ENCODE measurements at places on chromosomes 7 and 10.

- no peak for DNase-seq
These were observed 22.5 kb upstream of the HIBADH start for GRCh38 chr7:27685209-27685608.

DNA sequence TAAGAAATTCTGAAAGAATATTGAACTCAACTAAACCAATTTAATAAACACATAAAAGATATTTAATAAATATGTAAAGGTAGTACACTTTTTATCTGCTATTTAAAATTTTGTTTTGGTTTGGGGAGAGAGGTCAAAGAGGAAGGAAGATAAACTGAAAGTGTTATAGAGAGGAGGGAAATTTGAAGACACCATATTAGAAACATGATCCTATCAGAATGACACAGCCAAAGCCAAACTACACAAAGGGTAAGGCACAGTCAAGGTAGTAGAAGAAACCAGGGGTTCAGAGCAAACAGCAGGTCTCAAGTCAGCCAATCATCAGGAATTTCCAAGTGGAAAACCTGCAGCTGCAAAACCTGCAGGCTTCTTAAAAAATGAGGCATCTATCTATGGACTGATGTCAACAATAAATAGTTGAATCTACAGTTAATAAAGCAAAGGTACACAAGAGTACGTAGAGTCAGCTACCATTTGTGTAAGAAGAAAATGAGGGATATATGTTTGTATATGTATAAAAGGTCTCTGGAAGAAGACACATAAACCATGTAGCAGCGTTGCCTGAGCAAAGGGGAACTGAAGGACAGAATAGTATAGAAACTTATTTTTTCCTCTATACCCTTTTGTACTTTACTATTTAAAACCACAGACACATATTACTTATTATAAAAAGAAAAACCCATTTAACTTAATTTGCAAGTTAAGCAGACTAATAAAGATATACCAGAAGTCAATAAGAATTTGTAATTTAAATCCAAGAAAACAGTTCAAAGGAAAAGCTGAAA is 10.0 kb downstream of the ZNF800 start:
- DNase-seq = no peak

DNA sequence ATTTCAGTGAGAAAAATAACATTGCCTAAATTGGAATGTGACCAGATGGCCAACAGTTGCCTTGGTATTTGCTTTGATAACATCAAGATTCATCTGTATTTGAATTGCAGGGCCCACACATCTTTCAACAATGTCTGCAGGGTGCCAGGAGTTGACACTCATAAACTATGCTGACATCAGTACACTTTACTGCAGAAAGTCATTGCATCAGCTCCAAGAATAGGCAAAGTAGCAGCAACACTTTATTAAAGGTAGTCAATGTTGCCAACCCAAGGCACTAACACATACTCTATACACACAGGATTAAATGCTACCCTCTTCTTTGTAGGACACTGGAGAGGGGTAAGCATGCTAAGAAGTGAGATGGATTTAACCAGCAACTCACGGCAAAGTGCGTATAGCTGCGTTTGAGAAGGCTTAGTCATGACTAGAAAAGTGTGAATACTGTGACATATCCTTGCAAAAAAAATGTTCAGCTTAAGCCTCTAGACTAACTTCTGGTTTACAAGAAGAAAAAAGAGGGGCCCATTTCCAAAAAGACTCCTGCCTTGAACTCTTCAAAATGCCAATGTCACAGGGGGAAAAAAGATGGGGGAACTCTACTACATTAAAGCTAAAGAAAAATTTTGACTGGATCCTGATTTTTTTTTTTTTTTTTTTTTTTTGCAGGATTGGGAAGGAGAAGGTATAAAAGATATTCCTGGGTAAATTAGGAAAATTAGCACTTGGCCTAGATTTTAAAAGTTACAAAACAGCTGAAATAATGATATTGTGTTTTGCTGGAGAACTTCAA is 2.2 kb downstream of the BBIP1 start:
- no peak for DNase-seq

- peak; percentile 85 for DNase-seq
These were observed at the start of gene HMX3 for GRCh38 chr10:123135415-123136141. Gene HMX3, plus strand, starts transcription at chr10:123135970. Its CDS starts 81 bp downstream, at chr10:123136051.

GRCh38 chr7:7207876-7208275 is 25.5 kb downstream of the C1GALT1 start:
- no peak for DNase-seq

GRCh38 chr10:76218035-76218434 is 786.6 kb downstream of the LRMDA start:
- DNase-seq = no peak

- no peak for DNase-seq
These were observed 72.8 kb upstream of the PPIF start for GRCh38 chr10:79274279-79275104.

DNA sequence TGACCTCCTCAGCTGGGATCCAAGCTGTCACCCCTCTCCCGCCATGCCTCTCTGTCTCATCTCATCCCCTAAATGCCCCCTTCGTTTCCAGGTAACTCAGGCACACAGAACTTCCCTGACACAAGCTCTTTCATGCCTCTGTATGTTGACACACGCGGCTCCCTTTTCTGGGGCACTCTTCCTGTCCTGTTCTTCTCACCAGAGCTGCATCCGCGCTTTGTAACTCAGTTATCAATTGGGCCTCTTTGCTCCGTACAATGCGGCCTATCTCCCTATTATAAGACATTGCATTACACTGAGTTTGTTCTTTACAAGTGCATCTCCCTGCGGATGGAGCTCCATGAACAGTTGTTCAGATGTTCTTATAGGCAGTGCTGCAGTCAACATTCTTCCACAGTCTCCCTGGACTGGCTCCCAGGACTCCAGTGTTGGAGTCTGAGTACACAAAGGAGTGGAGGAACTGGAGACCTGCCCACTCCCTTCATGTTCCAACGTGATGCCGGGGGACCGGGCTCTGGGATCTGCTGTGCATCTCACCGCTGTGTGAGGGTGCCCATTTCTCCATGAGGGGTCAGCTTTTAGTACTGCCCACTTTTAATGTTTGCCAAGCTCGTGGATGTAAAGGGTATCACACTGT is 56.9 kb upstream of the TNS3 start:
- no peak for DNase-seq

DNA sequence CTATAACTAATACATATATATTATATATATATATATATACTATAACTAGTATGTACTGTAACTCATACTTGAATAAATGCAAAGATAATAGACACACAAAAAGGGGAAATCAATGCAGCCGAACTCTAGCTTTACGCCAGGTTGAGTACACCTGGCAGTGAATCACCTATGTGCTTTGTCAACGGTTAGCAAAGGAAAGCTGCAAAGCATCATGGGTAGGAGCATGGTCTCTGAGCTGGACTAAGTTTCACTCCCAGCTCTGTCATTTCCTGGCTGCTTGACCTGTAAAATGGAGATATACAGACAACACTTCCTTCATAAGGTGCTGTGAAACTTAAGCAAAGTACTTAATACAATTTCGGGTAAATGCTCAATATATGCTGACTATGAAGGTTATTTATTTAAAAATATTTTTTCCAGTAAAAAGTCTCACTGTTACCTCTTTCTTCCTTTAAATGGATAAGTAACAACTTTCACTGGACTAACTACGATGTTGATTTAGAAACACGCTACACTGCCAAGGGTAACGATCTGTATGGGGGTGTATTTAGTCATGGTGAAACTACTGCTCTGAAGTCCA is 61.7 kb upstream of the ITGA8 start:
- DNase-seq = no peak

DNA sequence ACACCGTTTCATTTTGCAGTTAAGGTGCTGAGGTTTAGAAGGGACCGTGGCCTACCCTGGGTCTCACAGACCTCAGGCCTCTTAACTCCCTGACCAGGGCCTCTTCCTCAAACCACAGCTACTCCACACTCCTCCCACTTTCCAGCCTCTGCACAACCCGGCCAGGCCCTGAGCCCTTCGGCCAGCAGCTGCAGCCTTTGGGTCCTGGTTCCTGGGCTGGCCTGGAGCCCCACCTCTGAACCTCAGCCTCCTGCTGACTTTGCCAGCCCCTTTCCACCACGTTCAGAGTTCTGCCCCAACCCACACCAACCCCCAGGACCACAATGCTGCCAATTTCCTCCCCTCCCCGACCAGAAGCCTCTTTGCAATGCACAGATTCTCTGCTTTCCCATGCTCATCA is 84.1 kb downstream of the VOPP1 start:
- DNase-seq = no peak

DNA sequence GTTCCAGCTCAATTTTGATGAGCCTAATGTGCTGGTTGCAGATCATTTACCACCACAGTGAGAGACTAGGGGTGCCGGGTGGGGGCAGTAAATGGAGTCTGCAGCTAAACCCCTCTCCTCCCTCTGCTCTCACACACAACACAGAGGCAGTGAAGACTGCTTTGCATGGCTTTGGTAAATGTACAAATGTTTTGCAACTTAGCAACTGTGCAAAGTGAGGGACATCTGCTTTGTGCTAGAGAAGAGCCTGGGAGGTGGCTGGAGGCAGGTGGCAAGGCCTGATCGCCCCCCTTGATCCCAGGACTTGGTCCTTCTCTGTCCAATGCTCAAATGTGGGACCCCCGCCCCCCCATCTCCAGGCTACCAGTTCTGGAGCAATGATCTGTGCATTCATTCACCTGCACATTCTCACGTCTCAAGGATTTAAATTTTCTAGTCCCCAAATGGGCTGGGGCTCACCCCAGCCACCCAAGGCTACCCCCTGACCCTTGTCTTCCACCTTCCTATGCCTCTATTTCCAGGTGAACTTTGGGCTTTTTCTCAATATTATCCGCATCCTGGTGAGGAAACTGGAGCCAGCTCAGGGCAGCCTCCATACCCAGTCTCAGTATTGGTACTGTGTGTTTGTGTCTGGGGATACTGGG is 11.6 kb downstream of the GHRHR start:
- DNase-seq = no peak

- no peak for DNase-seq
These were observed 70.1 kb downstream of the PODXL start for GRCh38 chr7:131486346-131486745.

GRCh38 chr10:87696922-87697745 is 37.5 kb downstream of the PAPSS2 start:
- DNase-seq = no peak

DNA sequence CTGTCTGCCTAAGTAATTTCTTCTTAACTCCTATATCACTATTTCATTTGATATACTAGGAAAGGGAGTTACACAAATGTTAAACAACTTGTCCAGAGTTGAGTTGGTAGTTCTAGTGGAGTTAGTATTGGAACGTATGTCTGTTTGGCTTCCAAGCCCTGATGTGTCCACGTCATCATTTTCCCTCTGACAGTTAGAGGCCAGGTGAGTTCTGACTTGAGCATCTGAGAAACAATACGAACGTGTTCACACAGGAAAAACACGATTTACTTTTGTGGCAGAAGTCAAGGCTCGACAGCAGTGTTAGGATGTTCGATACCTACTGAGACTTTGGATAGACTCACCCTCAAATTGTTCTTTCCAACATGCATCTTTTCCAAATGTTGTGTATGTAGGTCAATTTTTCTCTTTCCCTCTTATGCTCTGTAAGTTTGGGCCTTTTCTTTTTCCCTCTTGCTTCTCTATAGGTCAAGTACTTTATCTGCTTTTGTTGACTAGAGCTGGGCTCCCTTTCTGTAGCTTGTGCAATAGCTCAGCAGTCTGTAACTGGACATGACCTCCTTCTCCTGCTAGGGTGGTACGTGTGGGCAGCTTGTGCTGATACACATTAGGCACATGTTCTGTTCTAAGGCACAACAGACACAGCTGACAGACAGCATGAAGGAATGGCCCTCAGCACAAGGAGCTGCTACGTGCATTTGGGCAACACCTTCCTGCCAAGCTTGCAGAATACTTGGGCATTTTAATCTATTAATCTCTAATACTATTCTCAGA is 222.9 kb downstream of the PTEN start:
- DNase-seq = no peak

- peak; percentile 85 for DNase-seq
These were observed 16.8 kb upstream of the ZNF467 start for GRCh38 chr7:149790146-149790548.

DNA sequence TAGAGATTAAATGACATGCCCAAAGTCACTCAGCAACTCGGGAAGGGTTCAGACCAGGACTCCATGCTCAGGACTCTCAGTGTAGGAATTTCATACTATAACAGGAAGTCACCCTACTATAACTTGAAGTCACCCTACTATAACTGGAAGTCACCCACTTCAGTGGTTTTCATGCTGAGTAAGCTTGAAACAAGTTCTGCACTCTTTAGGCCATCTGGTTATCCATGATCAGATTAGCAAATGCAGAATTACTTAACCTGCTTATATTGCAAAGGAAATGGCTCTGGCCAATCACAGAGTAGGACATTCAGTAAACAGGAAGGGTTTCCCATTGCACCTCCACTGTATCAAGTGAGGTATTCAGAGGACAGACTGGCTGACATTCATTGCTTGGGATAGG is 1240.4 kb downstream of the GATA3 start:
- DNase-seq = no peak

DNA sequence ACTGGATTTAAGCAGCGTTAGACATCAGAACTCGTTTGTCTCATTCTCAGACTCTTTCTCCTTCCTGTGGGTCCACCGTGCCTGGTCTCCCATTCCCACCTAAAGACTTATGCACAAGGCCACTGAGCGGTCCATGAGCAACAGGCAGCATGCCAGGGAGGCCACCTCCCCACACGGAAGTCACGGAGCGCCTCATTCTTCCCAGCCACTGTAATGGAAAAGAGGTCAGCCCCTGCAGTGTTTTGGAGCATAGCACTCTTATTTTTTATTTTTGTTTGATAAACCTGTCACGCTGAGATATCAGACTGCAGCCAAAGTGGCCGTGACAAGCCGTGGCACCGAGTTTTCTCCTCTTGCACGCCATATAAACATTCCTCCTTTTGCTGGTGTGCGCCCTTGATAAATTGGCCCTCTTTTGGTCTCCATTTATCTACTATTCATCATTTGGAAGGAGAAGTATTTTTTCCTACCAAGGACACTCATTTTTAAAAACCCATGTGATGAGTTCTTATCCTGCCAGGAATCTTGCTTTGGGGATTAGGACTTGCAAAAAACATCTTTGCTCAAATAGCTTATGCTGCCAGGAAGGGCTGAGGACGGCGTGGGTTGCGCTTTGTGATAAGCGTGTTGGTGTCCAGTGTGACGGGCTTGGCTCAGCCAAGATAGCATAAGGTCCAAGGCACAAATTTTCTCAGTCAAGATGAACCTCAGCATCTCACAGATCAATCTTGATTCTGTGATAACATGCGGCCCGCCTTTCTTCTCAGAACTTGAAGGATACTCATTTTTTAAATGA is 206.0 kb downstream of the CCDC3 start:
- no peak for DNase-seq

DNA sequence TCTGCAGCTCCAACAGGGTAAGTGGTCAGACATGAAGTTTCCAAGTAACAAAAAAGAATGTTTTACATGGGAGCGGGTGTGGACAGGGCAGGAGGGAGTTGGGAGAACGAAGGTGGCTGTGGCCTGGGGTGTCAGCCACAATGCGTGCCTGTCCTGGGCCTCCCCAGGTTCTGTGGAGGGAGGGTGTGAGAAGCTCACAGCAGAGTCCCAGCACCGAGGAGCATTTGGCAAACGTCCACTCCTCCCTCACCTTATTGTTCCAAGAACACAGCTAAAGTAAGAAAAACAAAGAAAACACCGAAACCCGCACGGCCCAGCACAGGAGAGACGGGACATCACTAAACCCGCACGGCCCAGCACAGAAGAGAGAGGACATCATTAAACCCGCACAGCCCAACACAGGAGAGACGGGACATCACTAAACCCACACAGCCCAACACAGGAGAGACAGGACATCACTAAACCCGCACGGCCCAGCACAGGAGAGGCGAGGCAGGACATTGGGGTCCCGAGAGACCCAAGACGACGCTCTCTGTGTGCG is 226.4 kb downstream of the MAD1L1 start:
- no peak for DNase-seq
